ENCODE measurements at places on chromosomes 4 and X. TPM values are rescaled to one million over a fixed set of nuclear protein-coding genes. Genes with fewer than 3 reads are reported as not detected.

Gene TMSB15B
- total RNA-seq = 1.5 TPM

Gene ITM2A
- total RNA-seq = 0.17 TPM

Gene ENOX2
- 7.6 TPM for total RNA-seq

Gene EREG
- 9.9 TPM for total RNA-seq

Gene DUSP9
- under 0.01 TPM for total RNA-seq

Gene EPHA5
- total RNA-seq = under 0.01 TPM

Gene HSFX1
- total RNA-seq = 0.66 TPM

Gene AVPR2
- not detected for total RNA-seq

Gene UGT2B10
- not detected for total RNA-seq

Gene ABLIM2
- total RNA-seq = 0.66 TPM

Gene TCEAL1
- 37.5 TPM for total RNA-seq

Gene CITED1
- total RNA-seq = 0.17 TPM

Gene MAGEA1
- not detected for total RNA-seq

Gene PTPN13
- 55.2 TPM for total RNA-seq

Gene MAP3K15
- under 0.01 TPM for total RNA-seq

Gene ASB12
- not detected for total RNA-seq

Gene PWWP3B
- total RNA-seq = not detected

Gene MSANTD1
- 0.50 TPM for total RNA-seq

Gene PNCK
- 0.26 TPM for total RNA-seq

Gene GPR78
- total RNA-seq = 1.0 TPM

Gene PPEF1
- total RNA-seq = under 0.01 TPM

Gene F9
- not detected for total RNA-seq

Gene XKRX
- under 0.01 TPM for total RNA-seq

Gene GPR173
- 2.3 TPM for total RNA-seq

Measured in fibroblast of lung (primary cell).